ENCODE measurements at places on chromosomes 7 and 10. TPM values are rescaled to one million over a fixed set of nuclear protein-coding genes. Genes with fewer than 3 reads are reported as not detected.

ATG9B gene
- total RNA-seq, result 0.10 TPM

ZNF488 gene
- not detected for total RNA-seq

SCIN gene
- total RNA-seq, result 0.58 TPM

SAMD9L gene
- 22.6 TPM for total RNA-seq

GRCh38 chr7:1454542-1454941 is 4.7 kb downstream of the MICALL2 start:
- DNase-seq, result no peak

- no peak for DNase-seq
These were observed 35.5 kb upstream of the TPST1 start for GRCh38 chr7:66169616-66170015.

DNA sequence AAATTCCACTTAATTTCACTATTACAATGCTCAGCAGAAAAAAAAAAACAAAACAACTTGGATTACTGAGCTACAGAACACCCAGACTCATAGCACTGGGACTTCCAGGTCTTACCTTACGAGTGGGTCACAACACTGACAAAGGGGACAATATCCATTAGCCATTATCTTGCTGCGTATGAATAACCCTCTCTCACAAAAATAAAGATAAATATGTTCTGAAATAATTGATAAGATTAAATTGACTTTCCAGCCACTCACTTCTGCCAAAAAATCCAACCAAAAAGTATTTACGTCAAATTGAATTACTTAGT is 128.7 kb downstream of the PKD1L1 start:
- no peak for DNase-seq

GRCh38 chr10:50857579-50857978 is 27.8 kb downstream of the A1CF start:
- no peak for DNase-seq

DNA sequence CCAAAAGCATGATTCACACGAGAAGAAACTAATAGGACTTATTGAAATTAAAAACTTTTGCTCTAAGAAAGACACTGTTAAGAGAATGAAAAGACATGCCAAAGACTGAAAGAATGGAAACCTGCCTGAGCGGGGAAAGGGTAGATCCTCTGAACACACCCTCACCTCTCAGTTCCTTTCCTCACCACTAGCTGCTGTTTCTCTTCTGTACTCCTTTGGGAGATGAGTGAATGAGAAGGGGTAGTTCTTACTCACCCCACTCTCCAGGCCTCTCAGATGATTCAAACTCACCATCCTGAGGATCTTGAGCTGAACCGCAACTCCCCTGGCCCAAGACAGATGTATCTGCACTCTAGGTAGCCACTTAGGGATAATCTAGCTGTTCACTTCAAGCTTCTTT is 41.9 kb downstream of the IQUB start:
- DNase-seq, result no peak

- DNase-seq, result no peak
These were observed 206.8 kb upstream of the HABP2 start for GRCh38 chr10:113345826-113346624.

- no peak for DNase-seq
These were observed 1163.2 kb upstream of the SORCS1 start for GRCh38 chr10:108327706-108328105.

DNA sequence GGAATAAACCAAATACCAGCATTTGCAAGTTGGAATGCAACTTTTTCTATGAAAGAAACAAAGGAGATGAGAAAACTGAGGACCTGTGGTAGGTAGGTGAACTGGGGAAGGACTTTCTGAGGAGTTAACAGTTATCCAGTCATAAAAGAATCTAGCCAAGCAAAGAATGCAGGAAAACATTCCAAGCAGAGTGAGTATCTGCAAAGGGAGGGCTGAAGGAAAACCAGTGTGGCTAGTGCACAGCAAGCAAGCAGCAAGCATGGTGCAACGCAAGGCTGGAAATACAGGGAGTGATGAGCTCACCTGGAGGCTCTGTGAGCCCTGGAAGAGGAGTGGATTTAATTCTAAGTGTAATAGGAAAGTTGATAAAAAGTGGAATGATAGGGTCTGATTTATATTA is 44.0 kb downstream of the RTKN2 start:
- DNase-seq, result no peak

GRCh38 chr7:30169579-30169978 is 34.8 kb downstream of the MTURN start:
- DNase-seq, result no peak

DNA sequence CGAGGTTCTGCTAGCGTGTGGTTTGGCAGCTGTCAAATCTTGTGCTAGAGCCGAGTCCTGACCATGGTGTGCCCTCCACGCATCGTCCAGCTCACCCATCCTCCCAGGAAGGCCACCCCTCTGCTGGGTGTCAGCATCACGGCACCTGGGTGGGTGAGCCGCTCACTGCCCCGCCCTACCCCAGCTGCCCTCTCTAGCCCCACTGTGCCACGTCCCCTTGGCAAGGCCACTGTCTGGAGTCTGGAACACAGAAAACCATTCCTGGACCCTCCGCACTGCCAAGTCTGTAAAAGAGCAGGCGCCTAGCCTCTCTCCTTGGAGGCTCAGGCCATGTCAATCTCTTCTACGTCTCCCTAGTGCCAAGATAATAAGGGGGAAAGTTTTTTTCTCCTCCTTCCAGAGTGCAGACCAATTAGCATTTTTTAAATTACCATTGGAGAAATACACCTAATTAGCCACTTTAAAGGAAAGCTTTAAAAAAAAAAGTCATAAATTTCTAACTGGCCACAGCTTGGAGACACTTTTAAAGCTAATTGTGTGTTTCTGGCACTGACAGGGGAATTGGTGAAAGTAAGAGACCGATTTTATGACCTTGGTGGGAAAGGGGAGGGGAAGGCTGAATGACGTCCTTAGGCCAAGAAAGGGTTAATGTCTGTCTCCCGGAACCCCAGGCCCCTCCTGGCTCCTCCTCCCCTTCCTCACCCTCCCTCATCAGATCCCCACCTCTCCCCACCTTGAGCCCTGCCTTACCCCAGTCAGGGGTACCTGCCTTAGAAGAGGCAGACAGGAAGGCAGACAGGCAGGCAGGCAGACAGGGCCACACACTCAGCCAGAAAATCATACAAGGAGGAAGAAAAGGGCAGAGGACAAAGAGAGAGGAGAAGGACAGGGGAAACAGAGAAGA is 151.2 kb downstream of the PLXNA4 start:
- DNase-seq, result no peak

DNA sequence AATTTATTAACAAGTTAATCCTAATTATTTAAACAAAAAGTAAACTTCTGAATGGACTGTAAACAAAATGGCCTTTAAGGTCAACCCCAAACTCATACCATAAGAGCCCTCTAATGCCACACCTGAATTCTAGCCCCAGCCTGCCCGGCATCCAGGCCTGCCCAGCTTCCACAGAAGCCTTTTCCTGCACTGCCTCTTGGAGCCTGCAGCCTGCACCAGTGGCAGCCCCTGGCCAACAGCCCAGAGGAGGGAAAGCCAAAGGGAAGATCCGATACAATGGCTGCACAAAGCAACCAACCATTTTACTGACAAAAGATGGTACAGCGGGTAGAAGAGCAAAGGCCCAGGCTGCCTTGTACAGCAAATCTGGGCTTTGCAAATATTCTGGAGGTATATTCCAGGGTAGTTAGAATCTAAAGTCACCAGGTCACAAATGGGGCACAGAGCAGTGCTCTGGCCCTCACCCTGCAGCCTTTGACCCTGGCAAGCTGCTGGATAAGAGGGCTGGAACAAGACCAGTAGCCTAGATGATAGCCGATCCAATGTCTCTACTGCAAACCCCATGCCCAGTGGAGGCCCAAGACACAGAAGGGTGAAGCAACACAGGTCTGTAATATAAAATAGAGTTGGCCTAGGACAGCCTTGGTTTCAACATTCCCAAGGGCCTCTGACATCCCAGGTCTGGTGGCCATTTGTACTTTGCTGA is 12.5 kb upstream of the CH25H start:
- no peak for DNase-seq

All from glomerular endothelial cell (primary cell).